ENCODE measurements at places on chromosomes 1 and 21.

DNA sequence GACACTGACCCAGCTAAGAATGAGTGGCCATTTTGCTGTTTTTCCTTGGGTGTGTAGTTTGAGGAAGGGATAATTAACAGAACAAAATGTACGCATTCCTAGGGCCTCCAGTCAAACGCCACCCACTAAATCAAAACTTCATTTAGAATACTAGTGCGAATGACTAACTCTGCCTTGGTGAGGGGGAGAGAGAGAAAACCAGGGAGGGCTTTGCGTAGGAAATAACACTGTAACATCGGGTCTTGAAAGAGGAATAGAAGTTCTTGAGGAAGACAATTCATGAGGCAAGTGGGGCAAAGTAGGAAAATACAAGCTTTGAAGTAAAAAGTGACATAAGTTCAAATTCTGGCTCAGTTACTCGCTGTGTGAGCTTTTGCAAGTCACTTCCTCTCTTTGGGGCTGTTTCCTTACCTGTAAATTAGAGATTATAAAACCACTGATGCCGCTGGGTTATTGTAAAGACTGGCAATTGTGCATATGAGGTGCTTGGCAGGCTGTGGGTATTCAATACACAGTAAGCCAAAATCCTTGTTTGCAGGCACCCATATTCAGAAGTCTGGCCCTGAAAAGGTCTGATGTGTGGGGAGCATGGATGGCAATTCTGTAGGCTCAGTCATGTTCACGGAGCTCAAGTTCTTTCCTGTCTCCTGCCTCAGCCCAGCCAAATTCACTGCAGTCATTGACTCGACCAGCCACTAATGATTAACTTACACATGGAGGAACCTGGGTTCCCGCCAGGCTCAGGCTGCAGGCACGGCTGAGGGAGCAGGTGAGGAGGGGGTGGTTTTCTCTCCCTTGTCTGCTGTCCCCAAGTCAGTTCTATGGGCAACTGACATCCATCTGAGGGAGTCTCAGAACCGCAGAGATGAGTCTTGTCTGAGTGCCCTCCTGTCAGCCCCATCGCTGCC lies 140.3 kb upstream of the CSF3R start:
- DNase-seq = no peak

DNA sequence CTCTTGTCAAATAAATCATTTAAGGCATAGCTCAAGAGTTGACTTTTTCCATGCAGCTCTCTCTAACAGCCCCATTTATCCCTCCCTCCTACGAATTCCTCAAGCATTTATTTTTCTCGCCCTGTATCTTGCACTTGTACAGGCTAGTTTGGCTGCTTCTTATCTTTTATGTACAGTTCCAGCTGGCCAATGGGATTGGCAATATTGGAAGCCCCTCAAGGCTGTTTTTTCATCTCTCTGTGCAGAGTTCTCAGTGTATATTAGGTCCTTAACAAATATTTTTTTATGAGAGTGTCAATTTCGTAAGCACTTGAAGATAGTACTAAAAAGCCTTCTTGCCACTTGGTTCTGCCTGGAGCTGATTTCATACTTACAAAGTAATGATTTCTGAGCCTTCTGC lies 356.0 kb downstream of the ST6GALNAC3 start:
- DNase-seq = no peak

GRCh38 chr1:223665592-223666312 lies at the start of gene CAPN8:
TSS of gene CAPN8 (minus strand) at chr1:223665701. CDS start at chr1:223665646, 55 bp downstream.
- DNase-seq = no peak

- DNase-seq = no peak
These were observed 88.3 kb upstream of the SELENON start for GRCh38 chr1:25711555-25712298.

DNA sequence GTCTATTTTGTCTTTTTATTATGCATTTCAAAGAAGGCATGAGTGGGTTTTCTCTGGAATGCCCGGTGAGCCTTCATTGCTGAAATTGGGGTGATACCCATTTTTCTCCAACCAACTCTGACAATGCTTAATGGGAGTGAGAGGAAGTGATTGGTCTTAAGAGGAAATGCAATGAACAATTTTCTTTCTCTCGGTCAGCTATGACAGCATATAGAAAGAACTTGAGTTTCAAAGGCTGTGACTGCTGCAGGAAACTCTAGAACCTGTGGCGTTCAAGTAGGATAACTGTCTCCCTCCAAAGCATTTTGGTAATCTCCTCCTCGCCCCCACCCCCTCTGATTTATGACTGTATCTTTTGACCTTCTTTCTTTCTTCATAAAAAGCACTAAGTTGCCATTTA lies 155.9 kb downstream of the LYPLAL1 start:
- DNase-seq = no peak

GRCh38 chr21:35017256-35017655 lies 31.8 kb downstream of the RUNX1 start:
- no peak for DNase-seq

DNA sequence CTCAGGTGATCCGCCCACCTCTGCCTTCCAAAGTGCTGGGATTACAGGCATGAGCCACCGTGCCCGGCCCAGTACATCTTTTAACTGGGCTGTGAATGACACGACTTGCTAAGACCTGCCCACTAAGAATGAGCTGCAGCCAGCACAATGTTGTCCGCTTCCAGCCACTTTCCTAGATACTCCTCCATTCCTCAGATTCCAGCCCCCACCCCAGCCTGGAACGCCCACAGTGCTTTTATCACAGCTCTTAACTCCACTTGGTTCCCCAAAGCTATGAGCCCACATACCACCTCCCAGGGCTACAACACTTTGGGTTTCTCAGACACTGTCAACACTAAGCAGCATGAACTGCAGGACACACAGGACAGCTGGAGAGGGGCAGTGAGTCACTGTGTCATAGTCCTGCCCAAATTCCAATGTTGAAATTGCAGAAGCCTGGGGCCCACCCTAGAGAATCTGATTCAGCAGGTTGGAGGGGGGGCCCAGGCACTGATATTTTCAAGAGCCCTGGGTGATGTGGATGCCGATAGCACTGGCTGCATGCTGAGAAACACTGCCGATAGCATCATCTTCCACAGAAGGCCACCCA lies 58.0 kb downstream of the ACBD3 start:
- DNase-seq = no peak

GRCh38 chr1:16615253-16616252 lies 2.2 kb upstream of the NBPF1 start:
- DNase-seq = no peak

Data from right hindlimb (tissue), 1 donor.